ENCODE measurements at places on chromosomes 6 and 20.

- no peak for DNase-seq
These were observed 22.1 kb upstream of the KCNK5 start for GRCh38 chr6:39251406-39251805.

- DNase-seq = no peak
These were observed 61.7 kb upstream of the SHLD1 start for GRCh38 chr20:5688431-5688972.

DNA sequence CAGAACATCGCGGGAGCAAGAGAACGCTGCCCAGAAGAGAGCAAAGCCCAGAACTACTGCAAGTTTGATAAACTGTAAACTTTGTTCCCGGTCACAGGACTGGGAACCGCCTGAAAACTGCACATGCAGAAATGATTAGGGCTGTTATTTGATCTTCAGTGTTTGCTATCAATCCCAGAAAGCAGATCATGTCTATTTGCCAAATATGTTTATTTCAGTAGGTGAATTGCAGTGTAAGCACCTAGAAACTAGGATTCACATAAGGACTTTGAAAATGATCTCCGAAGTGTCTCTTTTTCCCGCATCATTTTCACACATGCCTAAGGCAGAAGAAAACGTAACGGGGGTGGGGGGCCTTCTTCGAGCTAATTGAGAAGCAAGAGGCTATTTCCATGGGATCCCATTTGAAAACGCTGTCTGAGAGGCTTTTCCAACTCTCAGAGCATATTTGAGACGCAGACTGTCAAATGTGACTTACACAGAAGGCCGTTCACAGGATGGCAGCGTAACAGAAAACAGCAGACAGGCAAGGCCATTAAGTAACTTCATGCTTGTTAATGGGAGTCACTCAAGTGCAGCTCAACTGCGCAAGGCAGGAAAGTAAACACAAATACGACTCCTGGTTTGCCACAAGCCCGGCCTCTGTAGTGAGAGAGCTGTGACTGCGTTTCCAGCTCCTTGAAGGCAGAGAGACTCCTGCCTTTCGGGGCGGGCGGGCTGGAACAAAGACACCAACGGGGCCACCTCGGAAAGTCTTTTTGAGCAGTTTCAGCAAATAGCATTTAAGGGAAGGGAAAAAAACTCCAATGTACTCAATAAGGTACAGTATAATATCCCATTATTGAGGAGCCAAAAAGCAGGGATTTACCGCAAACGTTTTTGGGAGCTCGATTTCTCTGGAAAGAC, 144.7 kb upstream of the ZNF217 start:
- DNase-seq = no peak

- peak; percentile 66 for DNase-seq
These were observed 1.1 kb downstream of the MGME1 start for GRCh38 chr20:17969884-17970409.

- no peak for DNase-seq
These were observed 271.8 kb downstream of the QKI start for GRCh38 chr6:163686301-163686700.

All from CD4-positive, alpha-beta T cell treated with Interleukin-4 for 1 hour (primary cell).